ENCODE measurements at places on chromosomes 6 and 20. TPM values are rescaled to one million over a fixed set of nuclear protein-coding genes. Genes with fewer than 3 reads are reported as not detected.

The RBM39 gene
- 105 TPM for polyA plus RNA-seq

The EBF4 gene
- polyA plus RNA-seq = 20.4 TPM

The CST4 gene
- not detected for polyA plus RNA-seq

The TRIM15 gene
- polyA plus RNA-seq = not detected

The PLN gene
- 27.6 TPM for polyA plus RNA-seq

The HTR1B gene
- 0.48 TPM for polyA plus RNA-seq

The UBR2 gene
- polyA plus RNA-seq = 6.5 TPM

The REM1 gene
- polyA plus RNA-seq = 0.25 TPM

The SCRT2 gene
- 0.98 TPM for polyA plus RNA-seq

The OR2J2 gene
- not detected for polyA plus RNA-seq

The TAGAP gene
- 0.14 TPM for polyA plus RNA-seq

The JPH2 gene
- polyA plus RNA-seq = 0.58 TPM

The NKAPL gene
- 1.1 TPM for polyA plus RNA-seq

The CPNE5 gene
- 22.9 TPM for polyA plus RNA-seq

The BYSL gene
- 24.3 TPM for polyA plus RNA-seq

The MYLK2 gene
- 1.5 TPM for polyA plus RNA-seq

The MEI4 gene
- not detected for polyA plus RNA-seq

The GRM1 gene
- polyA plus RNA-seq = 0.44 TPM

The TBXT gene
- polyA plus RNA-seq = not detected

The ZNF184 gene
- polyA plus RNA-seq = 6.2 TPM

The NR2E1 gene
- 3.0 TPM for polyA plus RNA-seq

The TEAD3 gene
- 8.9 TPM for polyA plus RNA-seq

The VNN1 gene
- polyA plus RNA-seq = not detected

The COL12A1 gene
- 0.63 TPM for polyA plus RNA-seq

The PAQR8 gene
- 63.5 TPM for polyA plus RNA-seq

The GMPR gene
- 28.9 TPM for polyA plus RNA-seq

The OPRL1 gene
- 10.8 TPM for polyA plus RNA-seq

The SLC22A23 gene
- polyA plus RNA-seq = 25.9 TPM

The NEURL2 gene
- 1.9 TPM for polyA plus RNA-seq

The MYLK4 gene
- polyA plus RNA-seq = 0.31 TPM

The GNAS-AS1 gene
- polyA plus RNA-seq = not detected

The BPIFA3 gene
- polyA plus RNA-seq = not detected

Measured in brain (organoid and tissue), 16 donors.